ENCODE measurements at places on chromosomes 4 and X.

- DNase-seq: no peak
Measured at GRCh38 chrX:148459343-148459742, 41.1 kb upstream of the AFF2 start.

DNA sequence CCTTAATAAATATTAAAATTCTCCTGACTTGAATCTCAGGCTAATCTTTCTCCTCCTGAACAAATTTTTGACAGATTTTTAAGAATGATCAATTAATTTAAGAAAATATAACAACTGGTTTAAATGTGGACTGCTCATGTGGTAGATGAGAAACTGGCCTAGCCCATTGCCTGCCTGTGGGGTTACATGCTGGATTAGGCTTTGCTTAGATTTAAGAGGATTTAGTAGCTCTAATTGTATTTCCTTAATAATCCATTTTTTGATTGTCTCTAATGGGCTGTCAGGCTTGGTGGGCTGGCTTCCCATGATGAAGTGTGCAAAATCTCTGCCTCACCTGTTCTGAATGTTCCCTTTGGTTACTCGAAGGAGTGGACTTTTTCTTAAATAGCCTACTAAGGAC is 27.8 kb upstream of the LIMCH1 start:
- DNase-seq: no peak

DNA sequence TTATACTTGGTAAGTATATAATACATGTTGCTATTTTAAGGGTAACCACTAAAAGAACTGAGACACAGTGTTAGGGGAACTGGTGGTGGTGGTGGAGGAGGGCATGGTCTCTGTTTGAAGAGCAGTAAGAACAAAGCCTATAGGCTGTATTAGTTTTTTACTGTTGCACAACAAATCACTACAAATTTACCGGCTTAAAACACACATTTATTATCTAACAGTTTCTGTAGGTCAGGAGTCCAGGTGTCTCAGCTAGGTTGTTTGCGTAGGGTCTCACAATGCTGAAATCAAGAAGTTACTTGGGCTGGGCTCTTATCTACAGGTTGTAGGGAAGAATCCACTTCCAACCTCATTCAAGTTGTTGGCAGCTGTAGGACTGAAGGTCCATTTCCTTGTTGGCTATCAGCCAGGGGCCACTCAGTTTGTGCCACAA is 52.6 kb downstream of the CASK start:
- DNase-seq: no peak

DNA sequence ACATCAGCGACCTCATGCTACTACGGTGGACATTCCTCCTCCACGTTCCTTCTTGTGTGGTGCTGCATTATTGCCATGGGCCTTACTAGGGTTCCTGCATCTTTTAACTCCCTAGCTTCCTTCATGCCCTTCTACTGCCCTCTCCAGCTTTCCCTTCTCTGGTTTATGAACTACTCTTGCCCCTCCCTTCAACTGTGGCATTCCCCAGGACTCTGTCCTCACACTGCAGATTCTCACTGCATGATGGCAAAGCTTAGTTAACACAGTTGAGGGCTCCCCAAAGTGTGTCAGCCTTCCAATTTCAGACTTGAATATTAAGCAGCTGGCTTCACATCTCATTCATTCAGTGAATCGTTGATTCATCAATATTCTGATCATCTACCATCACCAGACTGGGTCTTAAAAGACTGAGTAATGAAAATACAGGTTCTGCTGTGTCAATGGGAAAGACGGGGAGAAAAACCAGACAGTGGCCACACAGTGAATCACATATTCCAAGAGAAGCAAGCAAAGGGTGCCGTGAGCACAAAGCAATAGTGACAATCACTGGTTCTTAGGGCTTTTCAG is 53.0 kb downstream of the ZFX start:
- no peak for DNase-seq

- DNase-seq: no peak
Measured at GRCh38 chrX:38692961-38693360, 108.3 kb upstream of the MID1IP1 start.

DNA sequence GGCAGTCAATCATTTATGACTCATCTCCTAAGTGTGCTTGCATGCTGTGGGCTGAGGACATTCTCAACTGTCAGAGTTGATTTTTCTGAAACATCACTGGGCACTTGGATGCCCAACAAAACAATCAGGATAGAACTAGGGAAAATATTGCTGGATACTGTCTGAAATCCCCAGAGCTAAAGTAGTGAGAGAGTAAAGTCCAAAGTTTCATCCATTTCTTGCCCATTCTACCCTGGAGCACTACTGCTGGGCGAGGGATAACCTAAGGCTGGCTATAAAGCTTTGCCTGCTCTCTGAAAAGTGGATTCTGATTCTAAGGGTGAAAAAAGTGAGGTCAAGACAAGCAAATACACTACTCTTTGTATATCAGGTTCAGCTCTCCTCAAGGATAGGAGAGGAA is 279.6 kb upstream of the EDA2R start:
- no peak for DNase-seq

DNA sequence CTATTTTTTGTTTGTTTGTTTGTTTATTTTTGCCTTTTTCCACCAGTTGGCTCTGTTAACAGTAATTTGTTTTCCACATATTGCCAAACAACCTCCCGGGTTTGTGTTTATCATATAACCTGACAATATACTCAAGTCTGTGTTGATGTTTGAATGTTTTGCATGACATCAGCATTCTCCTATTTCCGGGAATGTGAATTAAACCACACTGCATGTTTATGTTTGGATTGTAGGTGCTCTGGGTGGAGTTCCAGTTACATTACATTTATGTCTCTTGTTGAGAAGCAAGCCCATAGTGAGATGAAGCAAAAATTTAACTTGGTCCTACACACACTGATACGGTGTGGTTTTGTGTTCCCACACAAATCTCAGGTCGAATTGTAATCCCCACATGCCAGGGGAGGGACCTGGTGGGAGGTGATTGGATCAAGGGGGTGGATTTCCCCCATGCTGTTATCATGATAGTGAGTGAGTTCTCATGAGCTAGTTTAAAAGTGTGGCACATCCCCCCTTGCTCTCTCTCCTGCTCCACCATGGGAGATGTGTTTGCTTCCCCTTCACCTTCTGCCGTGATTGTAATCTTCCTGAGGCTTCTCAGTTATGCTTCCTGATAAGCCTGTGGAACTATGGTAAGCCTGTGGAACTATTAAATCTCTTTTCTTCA is 54.4 kb upstream of the CLNK start:
- no peak for DNase-seq

- DNase-seq: no peak
Measured at GRCh38 chr4:171186700-171187099, 626.5 kb upstream of the GALNTL6 start.

DNA sequence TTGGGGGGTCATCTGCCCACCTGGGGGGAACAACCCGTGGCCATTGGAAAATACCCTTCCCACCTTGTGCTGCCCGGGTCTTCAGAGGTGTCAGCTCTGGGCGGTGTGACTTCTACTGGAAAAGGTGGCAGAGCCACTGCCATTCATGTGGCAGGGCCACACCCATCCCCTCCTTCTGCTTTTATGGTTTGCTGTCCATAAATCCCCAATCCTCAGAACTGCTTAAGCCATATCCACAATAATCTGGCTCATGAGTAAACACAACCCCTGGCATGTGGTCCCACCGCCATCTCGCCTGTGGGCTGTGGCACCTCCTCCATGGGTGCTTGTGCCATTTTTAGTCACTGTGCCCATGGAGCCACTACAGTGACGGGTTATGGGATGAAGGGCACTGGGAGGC is 20.6 kb downstream of the SORCS2 start:
- DNase-seq: no peak

DNA sequence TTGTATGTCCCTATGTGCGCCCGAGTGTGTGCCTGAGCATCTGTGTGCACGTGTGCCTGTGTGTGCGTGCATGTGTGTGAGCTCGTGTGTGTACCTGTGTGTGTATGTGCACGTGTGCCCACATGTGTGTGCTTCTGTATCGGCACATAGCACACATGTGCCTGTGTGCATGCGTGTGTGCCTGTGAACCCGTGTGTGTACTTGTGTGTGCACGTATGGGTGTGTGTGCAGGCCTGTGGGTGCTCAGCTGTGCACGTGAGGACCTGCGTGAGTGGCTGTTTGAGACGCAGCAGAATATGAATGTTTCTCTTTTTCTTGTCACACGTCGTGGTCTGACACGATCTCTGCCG is 4.3 kb downstream of the AKAP17A start:
- no peak for DNase-seq

DNA sequence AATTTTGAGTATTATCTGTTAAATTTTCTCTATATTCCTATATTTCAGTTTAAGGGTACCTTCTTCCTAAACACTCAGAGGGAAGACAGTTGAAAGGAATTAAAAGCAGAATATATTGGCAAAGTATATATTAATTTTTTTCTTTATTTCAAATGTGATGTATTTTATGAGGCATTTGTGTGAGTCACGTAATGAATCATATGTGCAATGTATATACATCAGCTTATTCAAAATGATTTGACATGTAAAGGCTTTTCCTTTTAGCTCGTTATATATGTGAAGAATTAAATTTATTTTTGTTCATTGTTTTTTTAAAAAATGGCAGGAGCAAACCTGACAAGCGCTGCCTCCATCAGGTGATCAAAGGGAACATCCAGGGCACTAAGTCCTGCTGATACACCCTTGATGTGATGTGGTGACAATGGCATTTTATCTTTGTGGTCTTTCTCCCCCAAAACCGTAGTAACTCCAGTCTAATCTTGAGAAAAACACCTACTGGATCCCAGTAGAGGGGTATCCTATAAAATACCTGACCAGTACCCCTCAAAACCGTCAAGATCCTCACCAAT is 8.9 kb downstream of the WWC2 start:
- DNase-seq: no peak

DNA sequence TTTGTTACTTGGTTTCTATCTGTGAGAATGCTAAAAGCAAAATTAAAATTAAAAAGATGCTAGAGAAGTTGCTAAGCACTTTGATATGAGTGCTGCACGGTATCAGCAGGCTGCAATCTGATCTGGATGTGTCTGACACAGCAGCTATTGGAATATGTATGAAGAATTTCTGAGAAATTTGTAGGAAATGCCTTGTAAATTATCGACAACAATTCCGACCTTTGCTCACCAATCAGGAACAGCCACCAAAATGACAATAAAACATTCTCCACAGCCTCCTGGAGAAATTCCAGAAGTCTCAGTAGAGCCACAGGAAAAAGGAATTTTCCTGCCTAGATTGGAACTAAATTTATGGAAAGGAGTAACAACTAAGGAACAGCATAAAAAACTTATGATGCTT is 82.5 kb downstream of the TIGD2 start:
- no peak for DNase-seq

DNA sequence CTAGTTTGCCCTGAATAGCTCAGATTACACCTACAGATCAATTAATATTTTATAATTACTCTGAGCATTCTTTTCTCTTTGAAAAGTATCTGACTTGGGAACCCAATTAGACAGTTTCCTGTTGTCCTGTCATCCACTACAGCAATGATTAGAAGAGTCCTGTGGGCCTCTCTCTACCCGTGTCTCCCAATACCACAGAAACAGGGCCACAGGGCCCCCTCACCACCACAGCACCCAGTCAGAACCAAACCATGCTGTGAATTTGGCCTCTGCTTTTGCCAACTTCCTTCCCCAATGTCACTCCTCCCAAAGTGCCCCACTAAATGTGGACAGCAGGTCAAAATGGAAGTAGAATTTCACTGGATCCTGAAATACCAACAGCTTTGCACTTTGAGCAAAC is 10.3 kb downstream of the USP46 start:
- no peak for DNase-seq

GRCh38 chr4:57093845-57094831 is 16.0 kb downstream of the IGFBP7 start:
- no peak for DNase-seq
